ENCODE measurements at places on chromosomes 5 and 9.

- DNase-seq = no peak
Measured at GRCh38 chr9:110939047-110939446, 99.2 kb downstream of the LPAR1 start.

GRCh38 chr5:107985144-107985543, 314.4 kb upstream of the EFNA5 start:
- DNase-seq = no peak

DNA sequence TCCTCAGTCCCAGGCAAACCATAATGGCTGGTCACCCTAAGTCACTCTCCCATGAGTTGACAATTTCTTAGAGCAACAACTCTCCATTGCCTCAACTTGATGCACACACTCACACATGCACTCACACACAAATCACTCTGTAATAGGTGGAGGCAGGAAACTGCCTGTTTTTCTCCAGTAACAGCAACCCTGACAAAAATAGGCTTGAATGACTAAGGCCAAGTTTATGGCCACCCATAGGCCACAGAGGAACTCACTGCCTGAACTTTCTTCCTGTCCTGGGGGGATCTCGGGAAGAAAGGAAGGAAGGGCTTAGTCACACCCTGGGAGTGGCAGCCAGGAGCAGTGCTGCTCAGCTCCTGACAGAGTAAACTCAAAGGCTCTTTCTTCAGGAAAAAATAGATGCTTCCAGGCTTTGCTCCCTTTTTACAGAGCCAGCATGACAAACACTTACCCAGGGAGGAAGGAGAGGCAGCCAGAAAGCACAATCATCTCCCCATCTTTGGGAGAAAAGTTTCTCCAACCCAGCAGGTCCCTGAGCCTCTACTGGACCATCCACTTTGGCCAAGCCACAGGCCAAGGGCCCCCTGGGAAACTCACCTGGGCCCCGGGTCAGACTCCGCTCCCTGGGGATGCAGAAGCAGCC, 368 bp downstream of the SH3TC2 start:
- no peak for DNase-seq

DNA sequence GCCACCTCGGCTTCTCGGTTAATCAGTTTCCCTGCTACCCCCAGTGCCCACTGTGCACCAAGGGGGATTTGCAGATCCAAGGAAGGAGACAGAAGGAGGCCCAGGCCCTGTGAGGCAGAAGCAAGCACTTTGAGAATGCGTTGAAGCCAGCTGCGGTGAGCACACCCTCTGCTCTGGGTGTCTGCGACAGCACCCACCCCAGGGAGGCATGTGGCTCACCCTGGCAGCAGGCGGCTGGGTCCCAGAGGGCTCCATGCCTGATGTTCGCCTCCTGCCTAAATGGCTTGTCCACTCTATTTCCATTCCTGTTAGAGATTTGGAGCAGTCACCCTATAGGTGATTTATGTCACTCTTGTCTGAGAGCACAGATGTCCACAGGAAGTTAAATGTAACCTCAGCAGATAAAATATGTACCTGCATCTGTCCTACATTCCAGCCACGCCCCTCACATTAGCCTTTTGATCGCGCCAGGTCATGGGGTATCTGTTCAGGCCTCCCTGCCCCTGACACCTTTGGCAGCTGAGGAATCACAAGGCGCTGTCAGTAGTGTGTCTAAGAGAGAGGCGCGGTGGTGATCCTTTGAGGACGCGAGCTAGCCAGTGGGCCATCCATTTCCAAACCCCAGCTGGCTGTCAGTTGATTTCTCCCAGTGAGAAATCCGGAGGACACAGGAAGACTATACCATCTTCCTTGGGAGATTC, 28.1 kb downstream of the PTGES2 start:
- no peak for DNase-seq

DNA sequence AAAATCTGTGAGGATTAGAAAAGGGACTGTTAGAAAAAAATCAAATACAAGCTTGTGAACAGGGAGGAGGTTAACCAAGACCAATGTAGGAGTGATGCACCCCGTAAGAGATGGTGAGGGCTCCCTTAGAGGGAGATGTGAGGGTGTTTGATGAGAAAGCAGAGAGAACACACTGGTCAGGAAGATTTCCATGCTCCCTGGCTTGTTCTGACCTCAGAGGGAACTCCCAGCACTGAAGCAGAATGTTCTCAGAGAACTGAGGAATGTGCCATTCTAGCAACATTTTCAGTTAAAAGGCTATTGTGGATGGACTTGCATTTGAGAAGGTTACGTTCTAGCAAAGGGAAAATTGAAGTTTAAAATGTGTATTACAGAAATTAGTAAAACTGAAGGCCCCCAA, 110.6 kb downstream of the HTR4 start:
- no peak for DNase-seq
